Stimulated activated CD8-positive, alpha-beta memory T cell treated with anti-CD3 and anti-CD28 coated beads, Interleukin-15, amount 100 ng/mL, for 24 hours (primary cell): ENCODE measurements at places on chromosomes 1 and 21.

DNA sequence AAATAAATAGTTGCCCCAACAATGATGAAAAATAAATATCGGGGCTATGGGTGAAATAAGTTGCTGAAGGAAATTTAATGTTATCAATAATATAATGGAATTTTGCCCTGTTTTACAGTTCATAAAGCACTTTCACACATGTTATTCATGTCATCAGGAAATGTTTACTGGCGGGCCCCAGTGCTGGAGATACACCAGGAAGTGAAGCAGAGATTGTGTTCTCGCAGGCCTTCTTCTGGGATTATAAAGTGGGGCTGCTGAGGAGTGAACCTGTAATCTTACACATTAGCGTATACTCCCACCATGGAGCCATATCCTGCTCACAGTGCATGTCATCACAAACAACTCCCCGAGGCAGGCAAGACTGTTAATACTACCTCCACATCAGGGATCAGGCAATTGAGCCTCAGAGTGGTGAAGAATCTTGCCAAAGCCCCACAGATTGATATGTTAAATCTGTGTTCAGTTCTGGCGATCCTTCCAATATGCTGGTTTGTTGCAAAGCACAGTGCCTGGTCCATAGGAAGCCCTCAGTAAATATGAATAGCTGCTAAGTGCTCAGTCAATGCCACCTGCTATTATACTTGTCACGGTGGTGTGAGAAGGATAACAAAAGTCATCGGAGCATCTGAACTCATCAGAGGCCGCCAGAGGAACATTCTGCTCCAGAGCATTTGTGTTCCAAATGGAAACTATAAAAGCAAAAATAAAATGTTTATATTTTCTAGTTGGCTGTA lies 104.4 kb upstream of the UBE2U start:
- DNase-seq, result no peak

DNA sequence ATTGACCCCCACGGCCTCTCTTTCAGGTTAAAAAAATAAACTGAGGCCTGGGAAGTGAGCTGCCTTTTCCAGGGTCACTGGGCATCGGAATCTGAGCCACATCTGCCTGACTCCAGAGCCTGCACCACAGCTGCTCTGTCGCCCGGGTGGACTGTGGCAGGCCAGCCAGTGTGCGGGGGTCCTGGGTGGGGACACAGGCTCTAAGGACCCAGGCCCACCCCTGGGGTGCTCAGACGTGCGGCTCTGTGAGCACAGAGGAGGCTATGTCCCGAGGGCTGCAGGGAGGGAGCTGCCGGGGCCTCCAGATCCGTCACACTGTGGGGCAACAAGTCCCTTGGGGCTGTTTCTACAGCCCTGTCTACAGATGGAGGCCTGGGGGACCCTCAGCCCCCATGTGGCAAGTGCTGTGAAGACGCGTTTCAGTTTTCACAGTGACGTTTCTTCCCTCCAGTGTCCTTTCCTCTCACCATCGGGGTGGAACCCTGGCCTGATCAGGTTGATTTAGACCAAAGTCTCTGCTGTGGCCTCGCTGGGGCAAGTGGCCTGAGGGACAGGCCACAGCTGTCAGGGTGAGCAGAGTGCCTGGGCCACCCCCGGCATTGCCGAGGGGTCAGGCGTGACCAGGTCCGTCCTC lies 39.2 kb upstream of the ACTRT2 start:
- no peak for DNase-seq

- no peak for DNase-seq
Measured at GRCh38 chr1:6103854-6104530, 58.3 kb downstream of the KCNAB2 start.

GRCh38 chr1:89728381-89728780 lies 92.5 kb upstream of the LRRC8D start:
- no peak for DNase-seq

DNA sequence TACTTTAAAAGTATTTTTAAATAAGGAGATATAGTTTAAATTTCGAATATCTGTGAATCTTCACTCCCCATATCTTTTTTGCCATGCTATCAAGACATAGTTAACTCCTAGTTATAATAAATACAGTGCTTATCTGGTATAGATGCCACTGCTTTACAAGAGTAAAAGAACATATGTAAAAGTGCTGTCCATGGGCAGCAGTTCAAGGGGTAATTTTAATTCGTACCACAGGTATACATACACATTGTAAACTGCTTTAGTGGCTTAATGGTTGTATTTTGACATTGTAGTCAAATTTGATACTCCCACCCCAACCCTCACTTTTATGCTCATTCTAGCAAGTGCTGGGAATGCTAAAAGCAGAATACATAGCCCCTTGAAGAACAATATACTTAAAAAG lies 18.6 kb downstream of the POU2F1 start:
- DNase-seq, result no peak

DNA sequence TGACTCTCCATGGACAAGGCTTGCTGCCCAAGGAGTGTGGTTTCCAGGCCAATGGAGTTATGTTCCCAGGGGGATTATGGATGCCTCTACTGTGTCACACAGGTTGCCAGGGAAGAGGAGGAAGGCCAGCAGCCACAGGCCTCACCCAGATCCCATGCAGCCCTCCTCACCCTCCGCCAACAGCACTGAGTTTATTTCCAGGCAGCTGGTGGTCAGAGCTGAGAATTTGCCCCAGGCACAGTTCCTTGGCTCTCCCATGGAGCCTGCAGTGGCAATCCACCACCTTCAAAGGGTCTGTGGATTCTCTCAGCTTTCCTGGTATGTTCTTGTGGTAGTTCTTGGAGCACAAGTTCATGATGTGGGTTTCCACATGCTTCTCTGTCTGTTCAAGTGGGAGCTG lies 79.2 kb downstream of the NTNG1 start:
- no peak for DNase-seq

- DNase-seq, result no peak
Measured at GRCh38 chr21:45632160-45632559, 11.4 kb upstream of the PCBP3 start.

DNA sequence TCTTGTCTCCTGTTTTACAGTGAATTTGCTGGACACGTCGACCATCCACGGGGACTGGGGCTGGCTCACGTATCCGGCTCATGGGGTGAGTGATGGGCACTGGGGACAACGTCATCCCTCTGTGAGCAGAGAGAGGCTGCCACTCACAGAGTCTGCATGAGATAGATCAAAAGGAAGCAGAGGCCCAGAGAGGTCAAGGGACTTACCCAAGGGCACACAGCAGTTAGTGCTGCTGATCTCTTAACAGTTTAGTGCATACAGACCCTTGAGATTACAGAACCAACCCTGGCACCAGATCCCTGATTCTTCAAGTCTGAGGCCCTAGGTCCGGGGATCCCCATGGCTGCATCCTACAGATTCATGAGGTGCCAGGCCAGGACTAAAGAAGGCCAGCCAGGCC lies 6.0 kb downstream of the EPHA8 start:
- no peak for DNase-seq

- no peak for DNase-seq
Measured at GRCh38 chr1:83781667-83782066, 217.3 kb downstream of the TTLL7 start.

DNA sequence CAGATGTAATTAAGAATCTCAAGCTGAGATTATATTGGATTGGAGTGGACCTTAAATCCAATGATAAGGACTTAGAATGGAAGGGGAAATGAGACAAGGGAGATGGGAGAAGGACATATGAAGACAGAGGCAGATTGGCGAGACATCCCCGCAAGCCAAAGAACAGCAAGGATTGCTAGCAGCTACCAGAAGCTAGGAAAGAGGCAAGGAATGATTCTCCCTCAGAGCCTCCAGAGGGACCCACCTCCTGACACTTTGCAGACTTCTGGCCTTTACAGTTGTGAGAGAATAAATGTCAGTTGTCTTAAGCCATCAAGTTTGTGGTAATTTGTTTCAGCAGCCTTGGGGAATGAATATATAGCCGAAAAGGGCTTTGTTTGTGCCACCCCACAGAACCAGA lies 20.7 kb downstream of the METTL13 start:
- DNase-seq, result no peak

DNA sequence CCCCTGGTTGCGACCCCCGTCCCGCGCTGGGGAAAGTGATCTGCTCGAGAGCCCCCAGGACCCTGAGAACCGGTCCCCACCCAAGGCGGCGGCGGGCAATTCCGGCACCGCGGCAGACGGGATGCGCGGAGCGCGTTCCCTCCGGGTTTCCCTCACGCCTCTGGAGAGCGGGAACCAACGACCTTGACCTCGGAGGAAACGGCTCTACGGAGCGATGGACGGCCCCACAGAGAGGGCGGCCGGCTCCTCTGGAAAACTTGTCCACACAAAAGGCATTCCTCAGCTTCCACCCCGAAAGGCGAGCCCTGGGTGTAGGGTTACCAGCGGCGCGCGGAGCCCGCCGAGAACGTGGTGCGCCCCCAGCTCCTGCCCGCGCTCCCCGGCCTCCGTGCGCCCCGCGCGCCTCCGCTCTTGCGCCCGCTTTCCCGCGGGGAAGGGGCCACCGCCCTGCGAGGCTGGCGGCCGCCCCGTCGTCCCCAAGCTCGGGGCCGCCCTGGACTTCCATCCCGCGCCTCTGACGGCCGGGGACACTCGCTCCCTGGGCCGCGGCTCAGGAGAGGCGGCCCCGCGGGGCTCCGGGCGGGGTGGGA lies 391 bp upstream of the KIAA1614 start:
- DNase-seq, result no peak

GRCh38 chr21:29749957-29750356 lies 189.8 kb downstream of the GRIK1 start:
- DNase-seq, result no peak

DNA sequence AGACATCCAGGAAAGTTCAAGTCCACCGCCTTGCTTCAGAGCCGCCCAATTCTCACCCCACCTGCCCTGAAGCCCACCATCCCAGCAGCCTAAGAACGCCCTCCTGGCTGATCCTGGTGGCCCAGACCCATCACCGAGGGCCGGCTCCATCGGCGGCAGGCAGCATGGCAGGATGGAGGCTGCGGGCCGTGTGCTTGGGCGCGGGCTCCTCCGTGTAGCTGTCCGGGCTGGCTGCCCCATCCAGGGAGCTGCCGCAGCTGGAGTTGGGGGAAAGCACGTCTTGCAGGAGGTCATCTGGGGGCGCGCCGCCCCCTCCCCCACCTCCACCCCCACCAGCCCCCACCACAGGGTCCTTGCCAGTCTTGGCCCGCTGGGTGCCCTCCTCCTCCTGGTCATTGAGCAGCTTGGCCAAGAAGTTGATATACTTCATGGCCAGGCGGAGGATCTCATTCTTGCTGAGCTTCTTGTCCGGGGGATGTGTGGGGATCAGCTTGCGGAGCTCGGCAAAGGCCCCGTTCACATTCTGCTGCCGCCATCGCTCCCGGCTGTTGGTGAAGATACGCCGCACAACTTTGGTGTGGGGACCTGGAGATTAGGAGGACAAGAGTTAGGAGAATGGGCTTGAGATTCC lies 12.3 kb downstream of the TAL1 start:
- no peak for DNase-seq

GRCh38 chr21:15011967-15012366 lies 52.8 kb downstream of the NRIP1 start:
- DNase-seq, result no peak

- no peak for DNase-seq
Measured at GRCh38 chr1:155966750-155967149, 11.6 kb downstream of the ARHGEF2 start.

- no peak for DNase-seq
Measured at GRCh38 chr21:28444557-28444956, 548.1 kb downstream of the LTN1 start.

DNA sequence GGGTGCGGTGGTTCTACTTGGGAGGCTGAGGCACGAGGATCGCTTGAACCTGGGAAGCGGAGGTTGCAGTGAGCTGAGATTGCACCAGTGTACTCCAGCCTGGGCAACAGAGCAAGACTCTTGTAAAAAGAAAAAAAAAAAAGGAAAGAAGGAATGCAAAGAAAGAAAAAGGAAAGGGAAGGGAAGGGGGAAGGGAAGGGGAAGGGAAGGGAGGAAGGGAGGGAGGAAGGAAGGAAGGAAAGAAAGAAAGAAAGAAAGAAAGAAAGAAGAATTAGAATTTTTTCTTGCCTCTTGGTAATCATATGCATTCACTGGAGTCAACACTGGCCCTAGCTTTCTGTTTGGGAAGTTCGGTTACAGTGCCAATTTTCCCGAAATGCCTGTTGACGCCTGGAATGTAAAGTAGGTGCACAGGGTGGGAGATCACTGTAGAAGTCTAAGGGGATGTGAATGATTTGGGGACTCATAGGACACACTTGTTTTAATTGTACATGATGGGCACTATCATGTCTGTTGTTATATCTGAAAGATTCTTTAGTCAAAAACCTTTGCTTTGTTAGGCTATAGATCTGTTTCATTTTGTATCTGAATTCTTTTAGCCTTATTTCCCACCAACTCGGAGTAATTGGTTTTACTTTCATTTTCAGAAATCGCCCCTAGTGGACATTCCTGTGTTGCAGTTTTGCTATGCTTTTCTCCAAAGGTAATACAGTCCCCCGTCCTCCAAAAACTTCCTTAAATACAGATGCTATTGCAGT lies 59.8 kb upstream of the MORC3 start:
- DNase-seq, result no peak

DNA sequence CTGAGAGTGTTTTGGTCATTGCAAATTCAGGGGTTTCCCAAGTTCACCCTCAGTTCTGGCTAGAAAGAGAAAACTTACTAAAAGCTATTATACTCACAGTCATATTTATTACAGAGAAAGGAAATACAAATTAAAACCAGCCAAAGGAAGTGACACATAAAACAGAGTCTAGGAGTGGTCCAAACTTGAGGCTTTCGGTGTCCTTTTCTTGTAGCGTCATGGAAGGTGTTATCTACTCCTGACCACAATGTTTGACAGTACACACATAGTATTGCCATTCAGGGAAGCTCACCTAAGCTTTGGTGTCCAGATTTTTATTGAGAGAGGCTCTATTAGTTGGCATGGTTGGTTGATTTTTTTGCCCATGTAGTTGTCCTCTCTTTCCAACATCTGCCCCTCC lies 59.0 kb downstream of the SLC35A3 start:
- DNase-seq, result no peak

DNA sequence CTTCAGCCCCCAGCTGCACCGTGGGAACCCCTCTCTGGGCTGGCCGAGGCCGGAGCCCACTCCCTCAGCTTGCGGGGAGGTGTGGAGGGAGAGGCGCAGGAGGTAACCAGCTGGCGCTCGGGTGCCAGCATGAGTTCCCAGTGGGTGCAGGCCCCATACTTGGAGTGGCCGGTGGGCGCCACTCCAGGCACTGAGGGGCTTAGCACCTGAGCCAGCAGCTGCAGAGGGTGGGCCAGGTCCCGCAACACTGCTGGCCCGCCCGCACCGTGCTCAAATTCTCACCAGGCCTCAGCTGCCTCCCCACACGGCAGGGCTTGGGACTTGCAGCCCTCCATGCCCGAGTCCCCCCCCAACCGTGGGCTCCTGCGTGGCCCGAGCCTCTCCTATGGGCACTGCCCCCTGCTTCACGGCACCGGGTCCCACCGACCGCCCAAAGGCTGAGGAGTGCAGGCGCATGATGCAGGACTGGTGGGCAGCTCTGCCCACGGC lies 47.2 kb downstream of the LRRC53 start:
- DNase-seq, result no peak

GRCh38 chr1:8858888-8859706 lies 19.4 kb downstream of the ENO1 start:
- no peak for DNase-seq

DNA sequence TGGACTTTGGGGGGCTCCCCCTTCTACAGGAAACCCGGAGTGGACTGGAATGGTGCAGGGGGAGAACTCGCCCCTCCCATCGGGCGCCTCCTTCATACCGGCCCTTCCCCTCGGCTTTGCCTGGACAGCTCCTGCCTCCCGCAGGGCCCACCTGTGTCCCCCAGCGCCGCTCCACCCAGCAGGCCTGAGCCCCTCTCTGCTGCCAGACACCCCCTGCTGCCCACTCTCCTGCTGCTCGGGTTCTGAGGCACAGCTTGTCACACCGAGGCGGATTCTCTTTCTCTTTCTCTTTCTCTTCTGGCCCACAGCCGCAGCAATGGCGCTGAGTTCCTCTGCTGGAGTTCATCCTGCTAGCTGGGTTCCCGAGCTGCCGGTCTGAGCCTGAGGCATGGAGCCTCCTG lies at the start of gene TNFRSF14:
Gene TNFRSF14 (plus strand): TSS at position 95 of the 401 bp plus-strand sequence. CDS start 294 bp downstream, at position 389.
- DNase-seq, result no peak
